ENCODE measurements at places on chromosomes 7 and 10. TPM values are rescaled to one million over a fixed set of nuclear protein-coding genes. Genes with fewer than 3 reads are reported as not detected.

- peak overlapping the region; percentile 95 for H3K27ac ChIP-seq
- peaks cover 6% of the 10 kb centered on the region for H3K36me3 ChIP-seq
- H3K4me3 ChIP-seq: peak overlapping the region; percentile 95
- H3K4me1 ChIP-seq: peaks cover 50% of the 10 kb centered on the region
Measured at GRCh38 chr7:123749537-123749857, 694 bp upstream of the WASL start.

The SLC29A4 gene
- 0.45 TPM for total RNA-seq

DNA sequence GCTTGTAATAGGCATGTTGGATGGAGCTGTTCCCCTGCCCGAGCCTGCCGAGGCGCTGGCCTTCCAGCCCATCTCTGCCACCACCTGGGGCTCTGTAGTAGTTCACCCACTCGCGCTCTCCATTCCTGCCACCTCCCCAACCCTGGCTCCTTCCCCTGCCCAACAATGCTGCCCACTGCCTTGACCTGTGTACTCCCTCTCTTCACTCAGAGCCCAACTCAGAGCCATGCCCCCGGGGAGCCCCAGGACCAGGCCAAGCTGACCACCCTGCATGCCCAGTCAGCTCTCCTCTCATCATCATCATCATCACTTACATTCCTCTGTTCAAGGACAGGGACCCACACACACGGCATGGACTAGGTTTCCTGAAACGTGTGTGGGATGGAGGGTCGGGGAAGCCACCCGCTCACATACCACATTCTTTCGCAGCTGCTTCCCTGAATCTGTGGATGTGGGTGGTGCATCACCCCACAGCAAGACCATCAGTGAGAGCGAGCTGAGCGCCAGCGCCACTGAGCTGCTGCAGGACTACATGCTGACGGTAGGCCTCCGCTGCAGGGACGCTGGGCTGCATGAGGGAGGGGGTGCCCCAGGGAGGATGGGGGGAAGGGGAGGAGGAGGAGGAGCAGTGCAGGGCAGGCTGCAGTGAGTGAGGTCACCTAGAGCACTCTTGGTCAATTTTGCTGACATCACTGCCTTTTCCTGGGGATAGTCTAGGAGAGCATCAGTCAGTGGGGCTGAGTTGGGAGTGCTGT, 15.6 kb downstream of the NACAD start:
- H3K27me3 ChIP-seq: no peaks in the 10 kb centered on the region
- H3K36me3 ChIP-seq: peaks cover 44% of the 10 kb centered on the region
- DNase-seq: no peak
- H3K4me1 ChIP-seq: peaks cover 7% of the 10 kb centered on the region
- peak overlapping the region; percentile 14 for H3K27ac ChIP-seq
- no peak overlapping the region for H3K4me3 ChIP-seq

GRCh38 chr10:102452672-102453340, 1.5 kb upstream of the C10orf95 start:
- H3K27ac ChIP-seq: peak overlapping the region; percentile 89
- H3K4me3 ChIP-seq: peak overlapping the region; percentile 43
- DNase-seq: peak; percentile 88

DNA sequence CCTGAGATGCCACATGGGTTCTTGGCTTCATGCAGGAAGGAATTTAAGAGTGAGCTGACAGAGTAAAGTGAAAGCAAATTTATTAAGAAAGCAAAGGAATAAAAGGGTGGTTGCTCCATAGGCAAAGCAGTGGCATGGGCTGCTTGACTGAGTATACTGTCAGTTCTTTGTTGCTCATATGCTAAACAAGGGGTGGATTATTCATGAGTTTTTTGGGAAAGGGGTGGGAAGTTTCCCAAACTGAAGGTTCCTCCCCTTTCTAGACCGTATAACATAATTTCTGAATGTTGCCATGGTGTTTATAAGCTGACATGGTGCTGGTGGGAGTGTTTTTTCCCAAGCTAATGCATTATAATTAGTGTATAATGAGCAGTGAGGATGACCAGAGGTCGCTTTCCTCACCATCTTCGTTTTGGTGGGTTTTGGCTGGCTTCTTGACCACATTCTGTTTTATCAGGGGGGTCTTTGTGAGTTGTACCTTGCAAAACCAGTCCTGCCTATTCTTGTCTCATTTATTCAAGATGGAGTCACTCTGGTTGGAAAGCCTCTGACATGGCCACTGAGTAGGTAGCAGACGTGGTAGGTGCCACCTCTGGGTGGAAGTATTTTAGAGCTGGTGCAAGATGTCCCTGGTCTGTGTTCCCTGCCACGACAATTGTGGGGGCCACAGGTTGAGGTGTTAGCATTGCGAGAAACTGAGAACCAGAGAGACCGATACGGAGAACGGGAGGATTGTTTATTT, 107.5 kb upstream of the SDK1 start:
- no peaks in the 10 kb centered on the region for H3K36me3 ChIP-seq
- H3K27ac ChIP-seq: no peak overlapping the region

DNA sequence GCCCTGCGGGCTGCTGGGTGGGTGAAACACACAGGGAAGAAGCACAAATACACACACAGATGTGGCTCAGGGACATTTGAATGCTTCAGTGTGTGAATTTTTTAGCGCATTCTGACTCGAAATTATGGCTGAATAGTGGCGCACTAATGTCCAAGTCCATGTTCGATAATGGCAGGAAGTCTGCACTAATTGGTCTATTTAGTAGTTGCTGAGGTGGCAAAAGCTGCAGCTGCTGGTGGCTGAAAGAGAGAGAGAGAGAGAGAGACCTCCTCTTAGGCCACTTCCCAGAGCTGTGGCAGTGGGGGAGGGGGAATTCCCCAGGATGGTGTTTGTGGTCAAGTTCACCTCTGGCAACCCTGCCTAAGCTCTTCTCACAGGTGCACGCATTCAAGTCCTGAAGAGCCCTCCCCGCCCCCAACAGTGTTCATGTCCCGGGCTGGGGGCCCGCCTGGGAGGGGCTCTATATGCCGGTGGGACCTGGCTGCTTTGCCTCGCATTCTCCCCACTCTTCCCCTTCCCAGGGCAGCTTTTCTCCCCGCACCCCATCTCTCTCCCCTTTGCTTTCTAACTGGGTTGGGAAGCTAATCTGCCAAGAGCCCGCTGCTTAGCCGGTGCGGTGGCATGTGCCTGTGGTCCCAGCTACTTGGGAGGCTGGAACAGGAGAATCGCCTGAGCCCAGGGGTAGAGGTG, 6.0 kb upstream of the MNX1 start:
- peak; percentile 78 for DNase-seq
- no peak overlapping the region for H3K4me3 ChIP-seq
- H3K4me1 ChIP-seq: peaks cover 25% of the 10 kb centered on the region
- H3K27me3 ChIP-seq: peaks cover 72% of the 10 kb centered on the region
- no peak overlapping the region for H3K27ac ChIP-seq

GRCh38 chr7:28980451-28981160, 22.5 kb upstream of the TRIL start:
- no peak overlapping the region for H3K4me3 ChIP-seq
- H3K27ac ChIP-seq: no peak overlapping the region
- no peaks in the 10 kb centered on the region for H3K36me3 ChIP-seq
- H3K27me3 ChIP-seq: peaks cover 11% of the 10 kb centered on the region

DNA sequence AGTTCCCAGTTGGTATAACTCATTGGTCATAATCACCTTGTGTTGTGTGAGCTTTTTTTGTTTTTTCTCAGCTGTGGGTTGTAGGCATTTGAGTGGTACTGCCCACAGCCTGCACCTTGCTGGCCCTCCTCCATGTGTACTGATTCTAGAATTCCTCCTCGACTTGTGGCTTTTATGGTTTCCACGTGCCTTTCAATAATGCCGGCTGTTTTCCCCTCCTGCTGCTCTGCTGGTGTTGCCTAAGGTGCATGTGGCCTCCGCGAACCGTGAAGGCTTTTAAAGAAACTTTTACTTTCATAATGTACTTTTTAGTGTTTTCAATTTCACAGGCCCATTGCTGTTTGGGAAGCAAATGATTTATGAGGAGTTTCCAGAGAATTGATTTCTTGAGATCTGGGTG, 518.0 kb downstream of the REEP3 start:
- H3K27me3 ChIP-seq: peaks cover 15% of the 10 kb centered on the region
- H3K36me3 ChIP-seq: no peaks in the 10 kb centered on the region
- DNase-seq: no peak

DNA sequence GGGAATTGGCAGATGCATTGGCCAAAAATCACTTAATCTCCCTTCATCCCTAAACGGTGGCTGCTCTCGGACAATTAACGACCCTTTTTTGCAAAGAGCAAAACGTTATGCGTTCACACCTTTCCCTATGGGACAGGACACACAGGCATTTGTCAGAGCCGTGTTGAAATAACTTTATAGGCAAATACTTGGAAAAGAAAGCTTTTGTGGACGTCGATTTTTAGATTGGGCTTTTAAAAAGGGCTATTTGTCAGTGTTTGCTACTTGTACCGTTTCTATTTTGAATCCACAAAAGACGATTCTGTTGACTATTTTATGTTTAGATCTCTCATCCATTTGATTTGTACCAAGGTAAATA, 245.6 kb downstream of the SLC25A13 start:
- no peaks in the 10 kb centered on the region for H3K36me3 ChIP-seq
- peak overlapping the region; percentile 53 for H3K4me3 ChIP-seq
- peaks cover 7% of the 10 kb centered on the region for H3K4me1 ChIP-seq

DNA sequence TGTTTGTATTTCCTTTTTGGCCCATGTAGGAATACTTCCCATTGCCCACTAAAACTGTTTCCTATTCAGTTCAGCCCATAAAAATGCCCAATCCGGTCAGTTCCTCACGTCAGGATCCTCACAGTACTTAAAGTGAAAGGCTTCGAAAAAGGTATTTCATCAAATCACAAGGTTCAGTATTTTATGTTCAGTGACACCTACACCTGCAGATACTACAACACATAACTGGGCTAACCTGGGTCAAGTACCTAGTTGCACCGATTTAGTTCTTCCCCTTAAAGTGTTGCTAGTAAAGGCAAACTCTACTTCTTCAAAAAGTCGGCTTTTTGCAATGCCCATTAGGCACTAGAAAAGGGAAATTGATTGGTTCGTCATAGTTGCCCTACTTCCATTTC, 1.1 kb downstream of the SNX13 start:
- no peak for DNase-seq
- H3K36me3 ChIP-seq: peaks cover 6% of the 10 kb centered on the region
- peak overlapping the region; percentile 98 for H3K4me3 ChIP-seq
- peaks cover 51% of the 10 kb centered on the region for H3K4me1 ChIP-seq
- H3K27ac ChIP-seq: peak overlapping the region; percentile 94
- H3K27me3 ChIP-seq: no peaks in the 10 kb centered on the region

DNA sequence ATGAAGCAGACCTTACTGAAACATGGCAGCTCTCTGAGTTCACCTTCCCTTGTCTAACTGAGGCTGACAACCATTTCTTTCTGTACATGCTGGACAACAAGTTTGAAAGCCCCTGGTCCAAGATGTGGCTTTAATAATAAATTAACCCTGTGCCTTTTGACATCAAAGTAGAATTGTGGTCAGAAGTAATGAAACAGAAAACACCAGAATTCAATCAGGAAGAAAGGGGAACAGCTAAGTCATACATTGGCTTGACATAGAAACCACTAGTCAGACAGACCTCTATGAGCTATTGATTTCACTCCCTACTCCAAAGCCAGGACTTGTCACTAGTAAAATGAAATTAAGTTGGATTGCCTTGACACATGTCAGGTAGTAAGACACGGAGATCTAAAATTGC, 175.2 kb upstream of the ASAH2 start:
- peaks cover 15% of the 10 kb centered on the region for H3K4me1 ChIP-seq
- DNase-seq: no peak
- peaks cover 16% of the 10 kb centered on the region for H3K36me3 ChIP-seq

- H3K36me3 ChIP-seq: no peaks in the 10 kb centered on the region
- DNase-seq: no peak
- no peak overlapping the region for H3K27ac ChIP-seq
Measured at GRCh38 chr7:45138433-45139267, 18.9 kb upstream of the RAMP3 start.

The FXYD4 gene
- total RNA-seq: not detected

- no peak for DNase-seq
- H3K27ac ChIP-seq: no peak overlapping the region
- H3K4me1 ChIP-seq: peaks cover 44% of the 10 kb centered on the region
Measured at GRCh38 chr10:12416344-12417050, 67.2 kb downstream of the CAMK1D start.

- DNase-seq: no peak
- H3K27me3 ChIP-seq: no peaks in the 10 kb centered on the region
- no peak overlapping the region for H3K4me3 ChIP-seq
Measured at GRCh38 chr7:129836983-129837382, 115.8 kb downstream of the UBE2H start.

DNA sequence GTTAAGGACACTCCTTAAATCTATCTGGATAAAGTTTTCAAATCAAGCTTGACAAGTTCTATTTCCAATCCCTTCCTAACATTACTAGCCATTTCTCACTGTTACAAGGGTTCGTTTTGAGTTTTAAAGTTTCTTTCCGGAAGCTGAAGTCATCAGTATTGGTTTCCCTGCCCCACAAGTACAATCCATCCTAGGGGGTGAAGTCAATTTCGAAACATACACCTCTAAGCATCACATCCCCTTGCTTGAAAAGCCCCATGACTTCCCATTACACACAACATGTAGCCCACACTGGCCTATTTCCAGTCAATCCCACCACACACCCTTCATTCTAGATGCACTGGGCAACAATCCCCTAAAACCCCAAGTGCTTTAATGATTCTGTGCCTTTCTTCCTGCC, 13.0 kb downstream of the DPY19L1 start:
- H3K27ac ChIP-seq: no peak overlapping the region
- no peak for DNase-seq
- H3K4me3 ChIP-seq: no peak overlapping the region

The ANKRD1 gene
- total RNA-seq: not detected

The IDI2 gene
- total RNA-seq: not detected

- no peak overlapping the region for H3K4me3 ChIP-seq
- H3K27me3 ChIP-seq: no peaks in the 10 kb centered on the region
- H3K27ac ChIP-seq: no peak overlapping the region
- no peaks in the 10 kb centered on the region for H3K4me1 ChIP-seq
Measured at GRCh38 chr7:31735991-31736982, 49.3 kb downstream of the PPP1R17 start.

- peaks cover 56% of the 10 kb centered on the region for H3K36me3 ChIP-seq
- no peak overlapping the region for H3K27ac ChIP-seq
- DNase-seq: no peak
- no peaks in the 10 kb centered on the region for H3K4me1 ChIP-seq
- H3K27me3 ChIP-seq: no peaks in the 10 kb centered on the region
Measured at GRCh38 chr10:21849607-21850006, 153.9 kb downstream of the DNAJC1 start.

GRCh38 chr7:103810112-103810744, 179.2 kb downstream of the RELN start:
- H3K4me1 ChIP-seq: peaks cover 28% of the 10 kb centered on the region
- no peaks in the 10 kb centered on the region for H3K27me3 ChIP-seq
- no peaks in the 10 kb centered on the region for H3K36me3 ChIP-seq
- H3K27ac ChIP-seq: no peak overlapping the region
- H3K4me3 ChIP-seq: no peak overlapping the region

- no peak overlapping the region for H3K4me3 ChIP-seq
- no peaks in the 10 kb centered on the region for H3K4me1 ChIP-seq
- H3K36me3 ChIP-seq: no peaks in the 10 kb centered on the region
- H3K27me3 ChIP-seq: no peaks in the 10 kb centered on the region
- DNase-seq: no peak
Measured at GRCh38 chr7:107109955-107110354, 58.8 kb upstream of the HBP1 start.
